ENCODE measurements at places on chromosomes 1 and 21. TPM values are rescaled to one million over a fixed set of nuclear protein-coding genes. Genes with fewer than 3 reads are reported as not detected.

- DNase-seq, result no peak
Observed at GRCh38 chr21:34348890-34349519, 14.8 kb upstream of the KCNE2 start.

- DNase-seq, result no peak
Observed at GRCh38 chr1:89171067-89171438, 4.8 kb downstream of the GBP7 start.

- DNase-seq, result no peak
Observed at GRCh38 chr1:218571491-218571890, 226.4 kb downstream of the TGFB2 start.

GRCh38 chr21:43362915-43363314 lies 64.0 kb downstream of the SIK1 start:
- no peak for DNase-seq

GRCh38 chr1:81738875-81739274 lies 61.9 kb upstream of the ADGRL2 start:
- no peak for DNase-seq

The AMY1A gene
- not detected for total RNA-seq

The STYXL2 gene
- 0.17 TPM for total RNA-seq

GRCh38 chr1:227521782-227522181 lies 41.6 kb upstream of the ZNF678 start:
- DNase-seq, result no peak

The HAX1 gene
- 60.8 TPM for total RNA-seq

DNA sequence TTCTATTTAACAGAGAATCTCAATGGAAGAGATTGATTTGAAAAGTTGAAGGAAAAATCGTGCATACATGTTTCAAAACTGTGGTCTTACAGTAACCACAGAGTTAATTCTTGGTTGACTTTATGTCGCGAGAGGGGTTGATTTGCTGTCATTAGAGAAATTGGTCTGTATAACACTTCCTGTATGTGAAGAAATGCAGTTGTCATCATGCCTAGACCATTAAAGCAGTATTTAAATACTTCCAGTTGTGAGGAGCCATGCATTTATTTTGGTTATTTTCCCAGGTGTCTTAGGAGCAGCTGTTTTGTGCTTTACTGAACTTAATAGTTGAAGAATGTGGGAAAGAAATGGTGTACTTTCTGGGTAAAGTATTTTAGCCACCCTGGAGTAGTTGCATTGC lies 76.2 kb downstream of the NFIA start:
- no peak for DNase-seq

GRCh38 chr1:37282764-37283163 lies 191.6 kb upstream of the ZC3H12A start:
- no peak for DNase-seq
